ENCODE measurements at places on chromosomes 11 and 22.

GRCh38 chr11:114774599-114775361 is 96.5 kb downstream of the NXPE2 start:
- DNase-seq = peak; percentile 21

GRCh38 chr22:36211237-36211861 is 9.7 kb upstream of the APOL4 start:
- no peak for DNase-seq

- no peak for DNase-seq
These were observed 812.2 kb downstream of the LRRC4C start for GRCh38 chr11:40647295-40647694.

DNA sequence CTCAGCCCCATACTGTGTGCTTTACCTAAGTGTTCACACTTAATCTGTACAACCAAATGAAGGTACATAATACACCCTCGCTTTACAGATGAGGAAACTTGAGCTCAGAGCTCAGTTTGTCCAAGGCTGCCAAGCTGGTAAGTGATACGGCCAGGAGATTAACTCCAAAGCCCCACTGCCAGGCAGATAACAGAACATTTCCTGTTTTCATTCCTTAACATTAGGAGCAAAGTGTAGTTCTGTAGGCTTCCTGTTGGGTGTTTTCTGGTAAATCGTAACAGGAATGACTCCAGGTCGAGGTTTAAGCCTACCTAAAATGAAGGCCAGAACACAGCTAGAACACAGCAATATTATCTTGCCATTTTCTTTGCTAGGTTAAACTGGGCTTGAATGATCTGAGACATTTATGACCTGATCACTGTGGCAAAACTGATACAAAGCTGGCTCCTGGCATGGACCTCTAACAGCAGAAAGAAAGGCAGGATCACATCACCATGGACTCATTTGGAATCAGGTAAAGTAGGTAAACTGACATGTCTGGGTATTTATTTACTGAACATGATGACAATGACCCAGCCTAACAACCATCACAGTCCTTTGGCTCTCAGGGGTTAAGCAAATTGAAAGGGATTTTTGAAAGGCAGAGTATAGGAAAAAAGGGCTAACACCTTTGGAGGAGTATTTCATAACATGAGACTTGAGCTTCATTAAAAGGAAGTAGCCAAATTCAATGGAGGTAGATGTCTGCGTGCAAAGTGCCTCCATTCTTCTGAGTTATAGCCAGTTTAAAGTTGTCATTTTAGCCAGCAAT is 3.9 kb upstream of the NUP50 start:
- no peak for DNase-seq

GRCh38 chr11:85758026-85758425 is 52.9 kb downstream of the SYTL2 start:
- no peak for DNase-seq

GRCh38 chr11:69891421-69892236 is 72.4 kb upstream of the FGF3 start:
- no peak for DNase-seq

- no peak for DNase-seq
These were observed 101.0 kb upstream of the PARVA start for GRCh38 chr11:12276356-12276755.

- DNase-seq = no peak
These were observed 47.9 kb downstream of the ZNF280B start for GRCh38 chr22:22460635-22461034.

DNA sequence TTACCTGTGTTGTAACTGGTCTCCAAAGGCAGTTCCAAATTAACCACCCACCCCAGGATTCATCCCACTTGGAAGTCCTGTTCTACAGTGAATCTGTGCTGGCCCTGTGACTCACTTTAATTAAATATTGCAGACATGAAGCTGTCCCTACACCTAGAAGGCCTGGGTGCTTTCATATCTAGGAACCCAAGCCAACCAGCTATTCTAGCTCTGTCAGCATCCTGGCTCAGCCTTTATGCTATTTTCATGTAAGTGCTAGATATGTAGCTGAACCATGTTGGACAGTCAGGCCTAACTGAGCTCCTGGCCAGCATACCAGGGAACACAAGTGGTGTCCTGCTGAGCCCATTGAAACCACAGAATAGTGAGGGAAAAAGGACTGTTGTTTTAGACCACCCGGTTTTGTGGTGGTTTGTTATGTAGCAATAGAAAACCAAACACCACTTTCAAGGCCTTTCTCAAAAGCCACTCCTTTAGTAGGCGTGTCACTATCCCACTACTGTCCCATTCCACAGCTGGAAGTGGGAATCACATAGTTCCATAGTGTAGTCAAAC is 30.3 kb downstream of the CNTF start:
- no peak for DNase-seq

DNA sequence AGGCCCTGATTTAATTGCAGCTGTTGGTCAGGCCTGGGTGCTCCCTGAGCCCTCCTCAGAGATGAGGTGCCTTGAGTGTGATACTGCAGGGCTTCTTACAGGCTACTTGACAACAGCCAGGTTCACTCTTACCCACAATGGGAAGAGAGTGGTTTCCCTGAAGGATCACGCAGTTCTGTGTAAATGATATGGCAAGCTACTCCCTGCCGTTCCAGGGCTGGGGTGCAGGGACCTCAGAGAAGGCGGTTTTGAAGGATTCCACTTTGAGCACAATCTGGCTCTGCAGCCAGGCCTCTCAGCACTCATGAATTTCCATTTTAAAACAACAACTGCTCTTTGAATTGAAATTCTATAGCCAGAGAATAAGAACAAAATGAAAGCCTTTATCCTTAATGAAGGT is 92.9 kb downstream of the SLC17A6 start:
- DNase-seq = no peak

DNA sequence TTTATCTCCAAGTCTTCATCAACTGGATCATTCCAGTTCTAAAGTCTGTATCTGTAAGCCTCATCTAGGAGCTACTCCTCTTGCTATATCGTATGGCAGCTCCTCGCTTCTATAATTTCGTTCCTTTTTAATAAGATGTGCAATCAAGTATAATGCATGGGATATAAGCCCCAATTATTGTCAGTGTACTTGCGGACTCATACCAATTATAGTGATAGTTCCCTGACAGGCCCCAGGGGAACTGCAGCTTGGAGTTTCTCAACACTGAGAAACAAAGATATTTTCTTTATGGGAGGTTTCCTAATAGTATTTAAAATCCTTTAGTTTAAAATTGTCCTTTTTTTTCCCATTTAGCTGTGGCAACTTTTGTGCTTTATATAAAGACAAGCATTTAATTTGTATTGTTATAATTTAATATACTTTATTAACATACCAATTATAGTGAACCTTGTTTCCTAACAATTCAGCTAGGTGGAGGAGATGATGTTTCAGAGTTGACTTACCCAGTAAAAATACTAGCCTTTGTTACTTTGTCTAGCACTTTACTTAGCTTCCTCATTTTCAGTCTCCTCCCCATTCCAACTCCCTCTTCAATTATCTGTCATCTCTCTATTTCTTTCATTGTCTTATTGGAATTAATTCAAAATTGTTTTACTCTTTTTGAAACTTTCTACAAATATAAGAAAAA is 25.3 kb upstream of the DDX17 start:
- DNase-seq = no peak

DNA sequence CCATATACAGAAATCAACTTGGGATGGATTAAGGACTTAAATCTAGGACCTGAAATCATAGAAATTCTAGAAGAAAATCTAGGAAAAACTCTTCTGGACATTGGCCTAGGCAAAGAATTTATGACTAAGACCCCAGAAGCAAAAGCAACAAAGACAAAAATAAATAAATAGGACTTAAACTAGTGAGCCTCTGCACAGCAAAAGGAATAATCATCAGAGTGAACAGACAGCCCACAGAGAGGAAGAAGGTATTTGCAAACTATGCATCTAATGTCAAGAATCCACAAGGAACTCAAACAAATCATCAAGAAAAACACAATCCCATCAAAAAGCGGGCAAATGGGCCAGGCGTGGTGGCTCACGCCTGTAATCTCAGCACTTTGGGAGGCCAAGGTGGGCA is 32.4 kb downstream of the TTC28 start:
- no peak for DNase-seq

DNA sequence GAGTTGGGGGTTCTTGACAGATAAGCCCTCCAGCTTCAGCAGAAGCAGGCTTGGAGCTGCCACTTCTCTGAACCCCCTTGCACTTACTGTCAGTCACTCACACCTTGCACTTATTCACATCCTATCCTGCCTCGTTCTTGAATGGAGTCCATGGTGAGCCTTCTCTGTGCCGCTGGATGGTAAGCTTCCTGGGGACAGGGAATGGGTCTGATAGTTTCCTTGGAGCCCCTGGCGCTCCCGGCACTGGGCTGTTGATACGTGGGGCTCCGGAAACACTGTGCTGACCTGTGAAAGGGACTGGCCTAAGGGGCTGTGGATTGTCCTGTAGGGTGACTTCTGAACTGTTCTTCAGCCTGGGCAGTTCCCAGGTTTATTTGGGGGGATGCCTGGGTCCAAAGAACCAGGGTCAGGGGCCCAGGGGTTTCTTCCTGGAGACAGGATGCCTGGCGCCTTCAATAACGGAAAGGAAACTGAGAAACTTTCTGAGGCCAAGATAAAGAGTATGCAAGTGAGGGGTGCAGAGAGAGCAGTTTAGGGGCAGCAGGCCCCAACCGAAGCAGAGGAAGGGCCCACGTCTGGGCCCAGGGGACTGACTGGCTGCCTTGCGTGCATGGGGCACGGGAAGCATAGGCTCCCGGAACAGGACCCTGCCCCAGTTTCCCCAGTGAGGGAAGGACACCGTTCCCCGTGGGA is 709 bp upstream of the ST3GAL4 start:
- DNase-seq = no peak

- no peak for DNase-seq
These were observed 15.7 kb downstream of the P2RX3 start for GRCh38 chr11:57353852-57354251.

DNA sequence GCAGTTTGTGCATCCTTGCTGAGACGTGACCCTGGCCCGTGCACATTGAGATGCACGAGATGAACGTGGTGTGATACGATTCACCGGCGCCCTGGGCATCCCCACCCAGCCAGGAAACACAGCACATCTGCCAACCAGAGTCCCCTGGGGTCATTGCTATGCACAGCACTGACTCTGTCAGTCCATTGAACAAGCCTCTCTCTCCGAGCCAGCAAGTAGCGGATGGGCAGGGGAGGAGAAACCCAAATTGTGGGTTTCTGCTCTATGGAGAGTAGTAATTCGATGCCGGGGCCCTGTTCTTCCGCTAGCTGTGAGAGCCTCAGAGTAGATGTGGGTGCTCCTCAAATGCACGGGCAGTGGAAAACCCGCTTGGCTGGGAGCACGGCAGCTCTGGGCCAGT is 85.1 kb downstream of the ARHGAP8 start:
- DNase-seq = no peak

DNA sequence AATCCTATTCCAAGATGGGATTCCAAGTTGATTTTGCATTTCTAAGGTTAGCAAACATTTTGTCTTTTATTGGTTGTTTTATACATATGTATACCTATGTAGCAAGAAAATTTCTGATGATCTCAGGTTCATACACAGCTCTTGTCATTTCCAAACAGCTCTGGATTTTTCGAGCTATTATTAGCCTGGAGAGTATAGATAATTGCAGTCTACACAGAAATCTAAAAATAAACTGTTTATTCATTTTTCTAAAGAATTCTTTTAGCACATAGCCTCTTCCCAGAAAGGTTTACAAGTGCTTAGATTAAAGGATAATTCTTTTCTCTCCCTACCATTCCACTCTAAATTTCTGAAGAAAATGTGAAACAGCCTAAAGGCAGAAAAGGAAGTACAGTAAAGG is 705.0 kb downstream of the NTM start:
- no peak for DNase-seq

DNA sequence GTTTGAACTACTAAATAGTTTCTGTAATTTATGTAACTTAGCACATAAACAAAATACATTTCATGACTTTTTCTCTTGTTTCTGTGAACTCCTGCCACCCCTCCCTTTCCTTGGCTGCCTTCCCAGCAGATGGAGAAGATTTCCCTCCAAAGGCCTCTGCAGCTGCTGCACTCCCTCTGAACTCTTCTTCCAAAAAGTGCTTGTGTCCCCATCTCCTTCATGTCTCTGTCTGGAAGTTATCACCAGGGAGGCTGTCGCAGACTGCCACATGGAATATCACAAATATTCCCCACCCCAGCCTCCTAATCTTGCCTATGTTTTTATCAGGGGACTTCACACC is 1068.3 kb downstream of the OPCML start:
- no peak for DNase-seq

DNA sequence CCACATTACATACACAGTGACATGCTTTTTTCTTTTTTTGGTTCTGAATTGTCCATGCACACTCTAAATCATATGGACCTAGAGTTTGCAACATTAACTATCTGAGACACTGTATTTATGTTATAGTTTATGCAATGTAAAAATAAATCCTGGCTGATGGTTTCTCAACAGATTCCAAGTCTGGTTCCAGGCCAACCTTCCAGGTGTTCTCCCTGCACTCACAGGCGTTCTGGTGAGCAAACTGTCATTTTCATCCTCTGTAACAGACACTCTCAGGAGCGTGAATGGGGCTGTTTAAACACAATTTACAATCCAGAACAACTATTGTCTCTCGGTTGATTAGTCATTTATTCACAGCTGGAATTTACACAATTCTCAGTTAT is 36.5 kb upstream of the ANKK1 start:
- no peak for DNase-seq

DNA sequence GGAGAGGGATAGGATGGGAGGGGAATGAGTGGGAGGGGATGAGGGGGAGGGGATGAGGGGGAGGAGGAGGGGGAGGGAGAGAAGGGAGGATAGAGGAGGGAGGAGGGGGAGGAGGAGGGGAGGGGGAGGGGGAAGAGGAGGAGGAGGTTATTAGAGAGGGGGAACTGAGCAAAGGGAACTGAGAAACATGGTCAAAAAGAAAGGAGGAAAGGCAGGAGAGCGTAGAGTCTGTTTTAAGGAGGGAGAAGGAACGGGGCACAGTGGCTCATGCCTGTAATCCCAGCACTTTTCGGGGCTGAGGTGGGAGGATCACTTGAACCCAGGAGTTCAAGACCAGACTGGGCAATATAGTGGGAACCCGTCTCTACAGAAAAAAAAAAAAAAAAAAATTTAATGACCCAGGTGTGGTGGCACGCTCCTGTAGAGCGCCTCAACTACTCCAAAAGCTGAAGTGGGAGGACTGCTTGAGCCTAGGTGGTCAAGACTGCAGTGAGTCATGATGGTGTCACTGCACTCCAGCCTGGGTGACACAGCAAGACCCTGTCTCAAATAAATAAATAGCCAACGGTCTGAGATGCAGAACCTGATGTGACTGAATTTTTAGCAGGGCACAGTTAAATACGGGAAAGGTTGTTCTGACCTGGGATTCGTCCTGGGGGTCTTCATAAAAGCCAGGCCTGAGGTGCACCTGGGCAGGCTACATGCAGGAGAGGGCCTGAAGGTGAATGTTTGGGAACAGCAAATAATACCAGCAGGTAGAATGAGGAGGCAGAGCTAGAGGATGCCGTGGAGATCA is 4.0 kb downstream of the B3GNT6 start:
- no peak for DNase-seq

- DNase-seq = no peak
These were observed 9.7 kb downstream of the MAML2 start for GRCh38 chr11:96333191-96333719.
